NCI-H345 (cell line): ENCODE measurements at places on chromosomes 7 and 10.
A peak's percentile ranks its signal among the peaks of the same experiment; 100 is the strongest.

DNA sequence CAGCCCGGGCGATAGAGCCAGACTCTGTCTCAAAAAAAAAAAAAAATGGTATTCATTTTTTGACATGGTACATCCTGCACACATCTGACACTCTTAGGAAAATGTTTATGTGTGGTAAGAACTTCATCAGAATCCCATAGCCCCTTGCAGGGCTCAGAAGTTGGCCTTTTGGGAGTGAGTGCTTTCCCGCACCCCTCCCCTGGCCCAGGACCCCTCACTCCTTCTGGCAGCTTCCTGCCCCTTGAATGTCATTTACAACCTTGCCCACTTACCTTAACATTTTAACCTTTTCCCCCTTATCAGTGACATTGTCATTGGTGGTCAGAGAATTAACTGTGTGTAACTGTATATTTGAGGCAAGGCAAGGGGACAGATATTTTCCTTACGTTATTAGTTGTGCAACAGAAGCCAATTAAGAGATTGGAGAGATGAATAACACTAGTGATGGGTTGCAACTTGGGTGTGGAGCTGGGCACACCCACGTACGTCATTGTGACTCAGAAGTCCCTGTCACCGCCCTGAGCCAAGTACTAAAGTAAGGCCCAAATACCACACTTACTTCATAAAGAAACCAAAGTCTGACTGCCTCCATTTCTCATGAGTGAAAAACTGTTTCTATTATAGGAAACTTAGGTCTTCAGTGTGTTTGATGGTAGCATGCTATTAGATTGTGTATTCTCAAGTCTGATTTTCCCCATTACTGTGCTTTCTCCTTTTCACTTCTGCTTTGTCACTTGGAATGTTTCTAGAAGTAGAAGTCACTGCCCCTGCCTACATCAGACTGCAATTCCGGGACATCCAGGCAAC, 31.6 kb downstream of the OGDH start:
- DNase-seq, result no peak

GRCh38 chr7:14835384-14835783, 67.2 kb downstream of the DGKB start:
- peak; percentile 95 for DNase-seq

GRCh38 chr7:121510302-121510701, 114.2 kb upstream of the FAM3C start:
- DNase-seq, result no peak

DNA sequence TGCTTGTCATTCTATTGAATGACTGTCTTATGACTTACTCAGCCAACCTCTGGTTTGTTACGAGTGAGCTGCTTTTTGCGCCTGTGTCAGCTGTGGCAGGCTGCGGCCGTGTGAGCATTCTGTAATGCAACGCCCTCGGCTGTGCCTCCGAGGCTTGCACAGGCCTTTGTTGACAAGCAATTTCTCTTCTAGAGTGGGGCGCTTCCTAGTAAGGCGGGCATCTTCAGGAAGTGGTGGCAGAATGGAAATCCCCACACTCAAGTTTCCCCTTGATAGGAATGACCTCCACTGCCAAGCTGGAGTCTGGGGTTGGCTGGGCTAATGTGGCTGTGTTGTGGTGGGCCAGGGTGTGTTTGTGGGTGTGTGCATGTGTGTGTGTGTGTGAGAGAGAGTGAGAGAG, 20.2 kb upstream of the TMEM178B start:
- DNase-seq, result no peak

- DNase-seq, result no peak
These were observed 11.5 kb upstream of the TAS2R39 start for GRCh38 chr7:143171697-143172096.

- DNase-seq, result no peak
These were observed 6.2 kb downstream of the OPALIN start for GRCh38 chr10:96352582-96352981.

GRCh38 chr10:72260976-72261783, 12.5 kb upstream of the DDIT4 start:
- DNase-seq, result no peak

- DNase-seq, result peak; percentile 87
These were observed 323.1 kb downstream of the TFEC start for GRCh38 chr7:115707258-115708012.

DNA sequence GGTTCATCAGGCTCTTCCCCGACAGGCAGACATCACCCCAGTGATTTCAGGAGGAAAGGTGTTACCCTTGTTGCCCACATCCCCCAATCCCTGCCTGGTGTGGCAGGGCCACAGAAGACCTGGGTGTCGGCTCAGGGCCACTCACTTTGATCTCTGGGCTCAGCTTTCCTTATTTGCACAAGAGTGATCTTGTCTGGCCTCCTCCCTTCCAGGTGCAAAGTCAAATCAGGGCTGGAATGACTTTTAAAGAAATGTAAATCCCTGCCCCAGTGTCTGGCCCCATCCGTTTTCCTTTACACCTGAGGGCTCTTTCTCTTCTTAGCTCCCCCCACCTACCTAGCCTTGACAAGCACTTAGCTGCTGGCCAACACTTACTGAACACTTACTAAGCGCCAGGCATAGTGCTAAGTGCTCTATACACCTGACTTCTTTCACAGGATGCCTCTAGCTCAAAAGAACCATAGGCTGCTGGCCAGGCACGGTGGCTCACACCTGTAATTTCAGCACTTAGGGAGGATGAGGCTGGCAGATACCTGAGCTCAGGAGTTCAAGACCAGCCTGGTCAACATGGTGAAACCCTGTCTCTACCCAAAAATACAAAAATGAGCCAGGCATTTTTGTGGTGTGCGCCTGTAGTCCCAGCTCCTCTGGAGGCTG, 979 bp upstream of the NODAL start:
- DNase-seq, result no peak

DNA sequence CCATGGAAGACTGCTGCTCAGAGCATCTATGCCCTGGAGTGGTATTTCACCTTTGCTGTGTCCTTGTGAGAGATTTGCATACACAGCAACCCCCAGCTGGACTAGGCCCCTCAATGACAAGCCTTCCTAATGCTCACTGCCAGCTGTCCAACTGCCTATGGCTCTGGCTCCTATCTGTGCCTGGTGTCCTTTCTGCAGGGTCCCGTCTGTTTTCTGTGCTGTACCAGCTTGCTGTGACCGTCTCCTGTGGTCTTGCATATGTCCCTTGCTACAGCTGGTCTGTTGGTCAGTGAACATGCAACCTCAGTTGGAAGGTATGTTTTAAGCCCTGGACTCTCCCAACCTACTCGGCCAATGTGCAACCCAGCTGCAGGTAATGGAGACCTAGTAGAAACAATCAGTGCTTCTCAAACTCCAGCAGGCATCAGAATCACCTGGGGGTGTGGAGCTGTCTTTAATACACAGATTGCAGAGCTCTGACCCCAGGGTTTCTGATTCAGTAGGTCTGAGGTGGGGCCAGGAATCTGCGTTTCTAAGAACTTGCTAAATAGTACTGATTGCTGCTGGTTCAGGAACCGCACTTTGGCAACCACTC, 306.4 kb upstream of the ZNF32 start:
- DNase-seq, result no peak

GRCh38 chr7:20280475-20281351, 50.0 kb upstream of the ITGB8 start:
- no peak for DNase-seq

DNA sequence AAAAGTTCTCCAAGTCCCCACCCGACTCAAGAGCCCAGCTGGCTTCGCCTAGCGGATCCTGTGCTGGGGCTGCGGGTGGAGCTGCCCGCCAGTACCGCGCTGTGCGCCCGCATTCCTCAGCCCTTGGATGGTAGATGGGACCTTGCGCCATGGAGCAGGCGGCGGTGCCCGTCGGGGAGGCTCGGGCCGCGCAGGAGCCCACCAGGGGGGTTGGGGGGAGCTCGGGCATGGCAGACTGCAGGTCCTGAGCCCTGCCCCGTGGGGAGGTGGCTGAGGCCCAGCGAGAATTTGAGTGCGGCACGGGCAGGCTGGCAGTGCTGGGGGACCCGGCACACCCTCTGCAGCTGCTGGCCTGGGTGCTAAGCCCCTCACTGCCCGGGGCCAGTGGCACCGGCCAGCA, 57.0 kb downstream of the TBC1D12 start:
- DNase-seq, result no peak

DNA sequence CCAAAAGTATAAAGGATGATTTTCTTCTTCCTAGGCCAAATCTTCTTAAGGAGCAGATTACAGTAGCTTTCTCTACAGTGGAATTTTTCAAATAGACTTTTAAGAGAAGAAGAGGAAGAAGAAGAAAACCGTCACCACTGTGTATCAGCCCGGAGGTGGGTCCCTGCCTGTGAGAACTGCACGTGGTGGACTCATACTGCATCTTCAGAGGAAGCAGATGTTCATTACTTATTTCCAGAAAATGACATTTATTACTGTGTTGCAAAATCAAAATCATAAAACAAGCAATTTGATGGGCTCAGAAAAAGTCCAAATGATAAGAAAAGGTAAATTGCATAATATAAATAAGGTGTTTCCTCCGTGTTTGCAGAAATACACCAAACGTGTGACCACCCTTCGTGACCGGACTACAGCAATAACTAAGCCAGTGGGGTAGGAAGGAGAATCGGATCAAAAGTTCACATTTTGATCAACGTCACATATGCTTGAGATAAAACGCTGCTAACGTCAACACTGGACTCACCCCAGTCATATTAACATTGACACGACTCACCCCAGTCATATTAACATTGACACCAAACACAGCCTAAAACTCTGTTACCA, 179.2 kb downstream of the PTPRN2 start:
- no peak for DNase-seq

DNA sequence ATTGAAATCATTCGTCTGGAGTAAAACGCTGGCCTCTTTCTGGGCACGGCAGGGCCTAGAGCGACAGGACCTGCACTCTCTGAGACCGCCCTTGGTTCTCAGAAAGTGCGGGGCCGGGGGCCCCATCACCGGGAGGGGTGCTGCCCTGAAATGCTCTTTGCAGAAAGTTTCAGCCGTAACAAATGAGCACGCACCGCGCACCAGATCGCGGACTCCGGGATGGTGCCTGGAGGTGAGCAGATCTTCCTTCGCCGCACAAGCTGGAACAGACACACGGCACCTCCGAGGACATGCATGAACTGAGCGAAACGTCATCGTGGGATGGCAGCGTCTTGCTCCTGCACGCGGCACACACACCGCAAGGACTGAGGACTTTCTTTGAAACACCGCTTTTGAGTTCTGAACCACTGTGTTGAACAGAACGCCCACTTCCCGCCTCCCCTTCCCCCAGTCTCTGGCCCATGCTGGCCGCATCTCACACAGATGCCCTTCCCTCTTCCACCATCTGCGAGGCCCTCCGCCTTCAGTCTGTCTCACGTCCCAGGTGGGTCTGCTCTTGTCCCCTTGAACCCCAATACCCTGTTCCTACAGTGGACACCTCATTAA, 538.7 kb upstream of the MGMT start:
- no peak for DNase-seq

DNA sequence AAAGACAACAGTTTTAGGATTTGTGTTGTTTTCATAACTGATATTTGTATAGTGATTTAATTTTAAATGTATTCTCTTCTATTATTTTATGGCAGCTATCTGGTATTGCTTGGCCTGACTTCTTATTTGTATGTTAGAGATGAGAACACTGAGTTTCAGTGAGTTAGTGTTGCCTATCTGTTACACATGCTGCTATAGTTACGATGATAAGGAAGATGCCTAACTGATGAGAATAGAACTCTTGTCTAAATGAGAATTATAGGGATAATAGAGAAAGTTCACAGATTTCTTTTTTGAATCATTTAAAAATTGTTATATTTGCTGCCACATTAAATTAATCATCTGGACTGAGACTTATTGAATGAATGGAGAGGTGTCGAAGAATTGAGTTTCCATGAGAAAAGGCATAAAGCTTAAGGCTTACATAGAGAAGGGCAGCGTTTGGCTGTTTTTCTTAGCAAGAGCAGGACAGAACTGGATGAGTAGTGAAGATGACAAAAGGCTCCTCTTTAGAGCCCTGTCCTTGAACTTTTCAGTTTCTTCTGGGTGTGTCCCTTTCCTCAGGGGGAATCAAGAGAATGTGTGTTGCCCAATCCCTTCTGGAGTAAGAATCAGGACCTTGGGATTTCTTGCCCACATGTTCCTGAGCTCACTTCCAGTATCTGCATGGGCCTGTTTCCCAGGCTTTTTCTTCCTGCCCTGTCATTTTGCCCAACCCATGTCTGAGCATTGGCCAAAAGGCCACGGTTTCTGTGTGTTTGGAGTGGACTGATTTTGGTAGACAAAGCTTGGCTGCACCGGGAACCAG, 195.6 kb upstream of the CSTF2T start:
- DNase-seq, result no peak

- DNase-seq, result no peak
These were observed 196.3 kb downstream of the LSM5 start for GRCh38 chr7:32293833-32294232.

DNA sequence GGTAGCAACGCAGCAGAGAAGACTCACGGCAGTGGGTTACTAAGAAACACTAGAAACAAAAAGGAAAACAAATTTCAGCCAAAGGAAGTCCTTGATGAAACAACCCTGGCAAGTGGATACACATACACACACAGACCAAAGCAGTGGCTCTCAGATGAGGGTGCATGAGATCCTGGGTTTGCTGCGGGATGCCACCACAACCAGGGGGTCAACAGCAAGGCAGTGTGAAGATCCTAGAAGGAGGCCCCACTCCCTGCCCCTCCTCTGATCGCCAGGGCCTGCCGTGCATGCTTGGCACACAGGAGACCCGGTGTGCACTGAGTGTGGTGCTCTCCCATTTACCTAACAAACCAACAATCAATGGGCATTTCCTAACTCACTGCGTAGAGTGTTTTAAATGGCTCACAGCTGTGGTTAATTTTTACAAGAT, 252.3 kb upstream of the KLF14 start:
- no peak for DNase-seq

- DNase-seq, result no peak
These were observed 50.9 kb downstream of the DCLRE1A start for GRCh38 chr10:113802997-113803396.

GRCh38 chr10:102431452-102432124, 786 bp downstream of the CUEDC2 start:
- no peak for DNase-seq

- DNase-seq, result no peak
These were observed 32.9 kb upstream of the PCBD1 start for GRCh38 chr10:70921285-70921684.

DNA sequence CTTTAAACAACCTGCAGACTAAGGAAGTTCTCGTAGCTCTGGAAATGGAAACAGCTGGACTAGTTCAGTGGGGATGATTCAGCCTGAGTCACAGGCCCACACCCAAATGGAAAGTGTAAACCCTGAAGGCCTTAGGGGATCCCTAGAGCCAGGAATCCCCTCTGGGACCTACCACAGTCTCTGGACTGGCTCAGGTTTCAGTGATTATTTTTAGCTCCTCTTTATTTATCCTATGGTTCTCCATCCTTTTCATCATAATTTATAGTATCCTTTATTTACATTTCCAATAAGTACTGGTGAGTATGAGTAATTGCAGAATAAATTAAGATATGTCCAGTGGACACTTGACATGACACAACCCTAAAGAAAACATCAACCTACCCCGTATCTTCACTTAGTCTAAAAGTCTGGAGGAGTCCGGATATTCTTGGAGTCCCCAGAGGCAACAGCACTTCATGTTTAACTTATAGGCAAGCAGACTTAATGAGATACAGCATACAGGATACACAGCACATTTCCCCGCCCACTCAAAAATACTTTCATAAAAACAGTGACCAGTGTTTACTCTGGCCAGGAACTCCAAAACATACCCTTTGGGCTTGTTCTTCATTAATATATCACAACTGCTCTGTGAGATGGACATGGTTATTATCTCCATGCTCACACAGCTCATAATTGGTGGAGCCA, 28.4 kb upstream of the SEMA3E start:
- DNase-seq, result peak; percentile 19
